ENCODE measurements at places on chromosomes 16 and 17.

- no peak for DNase-seq
Measured at GRCh38 chr16:11674818-11675560, 6.7 kb downstream of the SNN start.

DNA sequence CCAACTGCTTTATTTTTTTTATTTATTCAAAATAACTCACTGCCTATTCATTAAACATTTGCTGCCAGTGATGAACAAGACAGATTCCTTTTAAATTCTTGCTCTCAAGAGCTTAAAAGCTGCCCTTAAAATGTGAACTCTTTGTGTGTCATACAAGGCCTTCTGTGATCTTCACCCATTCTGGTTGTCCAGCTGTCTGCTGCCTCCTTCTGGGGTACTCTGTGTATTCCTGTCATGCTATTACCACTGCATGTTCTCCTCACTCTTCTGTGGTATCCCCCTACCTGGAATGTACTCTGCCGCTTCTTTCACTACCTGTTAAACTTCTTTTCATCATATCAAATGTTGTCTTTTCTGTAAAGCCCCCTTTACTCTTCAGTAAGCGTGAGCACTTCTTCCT lies 165.8 kb downstream of the CHD9 start:
- no peak for DNase-seq

- no peak for DNase-seq
Measured at GRCh38 chr16:67965668-67966548, 2.5 kb downstream of the SLC12A4 start.

DNA sequence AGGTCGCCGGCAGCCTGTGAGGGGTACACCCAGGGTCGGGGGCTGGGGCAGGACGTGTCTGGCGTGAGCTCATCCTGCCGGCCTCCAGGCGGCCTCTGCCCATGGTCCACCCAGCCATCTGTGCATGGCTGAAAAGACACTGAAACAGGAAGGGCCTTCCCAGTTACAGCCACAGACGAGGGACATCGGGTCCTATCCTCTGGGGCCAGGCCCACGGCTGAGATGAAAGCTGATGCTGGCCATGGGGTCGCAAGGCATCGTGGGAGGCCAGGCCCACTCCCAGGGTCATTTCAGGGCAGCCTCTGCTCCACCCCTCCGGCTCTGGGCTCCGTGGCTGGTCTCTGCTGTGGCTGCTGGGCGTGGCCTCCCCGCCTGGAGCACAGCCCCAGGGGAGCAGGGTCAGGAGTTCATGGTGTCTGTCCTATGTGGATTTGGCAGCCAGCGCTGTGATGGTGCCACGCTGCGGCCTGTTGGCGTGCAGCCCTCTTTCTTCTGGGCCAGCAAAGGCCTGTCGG lies 16.6 kb upstream of the ATP6V0C start:
- DNase-seq: no peak

GRCh38 chr17:7644775-7645174 lies 6.0 kb upstream of the ATP1B2 start:
- DNase-seq: no peak

GRCh38 chr16:21638573-21638975 lies 13.8 kb downstream of the IGSF6 start:
- DNase-seq: no peak

DNA sequence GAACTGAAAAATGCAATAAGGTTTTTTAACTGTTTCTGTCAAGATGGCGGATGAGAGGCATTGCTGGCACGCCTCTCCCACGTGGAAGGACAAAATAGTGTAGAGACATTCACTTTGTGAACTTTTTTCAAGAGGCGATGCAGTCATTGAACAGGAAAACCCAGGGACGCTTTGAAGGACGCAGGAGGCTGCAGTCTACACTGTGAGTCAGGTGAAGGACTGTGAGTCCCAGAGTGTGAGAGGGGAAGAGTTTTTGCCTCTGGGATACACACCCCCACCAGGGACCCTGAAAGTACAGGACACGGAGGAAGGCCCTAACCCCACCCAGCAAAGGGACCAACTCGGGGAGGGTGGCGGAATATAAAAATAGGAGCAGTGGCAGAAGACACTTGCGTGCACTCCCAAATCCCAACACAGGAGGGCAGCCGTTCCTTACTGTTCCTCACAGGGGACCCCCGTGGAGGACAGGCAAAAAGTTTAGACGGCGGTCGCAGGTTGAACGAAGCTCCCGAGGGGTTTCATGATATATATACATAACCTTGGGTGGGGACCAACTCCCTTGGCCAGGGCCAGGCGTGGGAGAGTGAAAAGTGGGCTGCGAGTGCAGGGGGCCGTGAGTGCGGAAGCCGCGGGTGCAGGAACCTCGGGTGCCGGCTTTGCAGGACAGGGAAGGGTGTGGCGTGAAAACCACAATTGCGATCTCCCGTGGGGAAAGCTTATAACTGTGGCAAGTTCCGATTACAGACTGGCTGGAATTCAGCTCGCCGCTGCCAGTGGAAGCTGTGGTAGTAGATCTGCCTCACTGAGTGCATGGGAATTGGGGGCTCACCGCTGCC lies 82.0 kb upstream of the ALOX12 start:
- peak; percentile 75 for DNase-seq

GRCh38 chr16:57409870-57410587 lies 5.5 kb downstream of the CCL17 start:
- DNase-seq: no peak

DNA sequence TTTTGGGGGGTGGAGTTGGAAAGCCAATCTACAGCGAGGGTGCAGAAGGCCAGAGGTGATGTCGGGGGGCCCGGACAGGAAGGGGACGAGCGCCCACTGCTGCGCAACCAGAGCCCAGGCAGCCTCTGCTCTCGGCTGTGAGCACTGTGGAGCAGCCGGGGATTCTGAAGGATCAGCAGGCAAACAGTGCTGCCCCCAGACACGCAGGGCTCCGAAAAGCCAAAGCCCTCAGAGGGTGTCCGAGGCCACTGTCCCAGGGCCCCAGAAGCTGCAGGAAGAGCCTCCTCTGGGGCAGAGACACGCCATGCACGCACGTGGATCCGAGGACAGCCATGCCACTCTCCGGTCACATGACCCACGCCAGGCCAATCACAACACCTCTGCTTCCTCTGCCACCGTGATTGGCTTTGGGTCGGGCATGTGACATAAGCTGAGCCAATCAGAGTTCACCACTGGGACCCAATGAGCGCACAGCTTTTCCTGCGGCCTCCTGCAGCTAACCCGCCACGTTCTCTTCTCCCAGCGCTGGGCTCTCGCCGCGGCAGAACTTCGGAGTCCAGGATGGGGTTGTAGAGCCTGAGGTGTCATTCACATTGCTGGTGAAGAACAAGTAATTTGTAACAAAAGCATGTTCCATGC lies 40.7 kb downstream of the ACTG1 start:
- no peak for DNase-seq

- no peak for DNase-seq
Measured at GRCh38 chr17:2084036-2084765, 29.3 kb downstream of the HIC1 start.

DNA sequence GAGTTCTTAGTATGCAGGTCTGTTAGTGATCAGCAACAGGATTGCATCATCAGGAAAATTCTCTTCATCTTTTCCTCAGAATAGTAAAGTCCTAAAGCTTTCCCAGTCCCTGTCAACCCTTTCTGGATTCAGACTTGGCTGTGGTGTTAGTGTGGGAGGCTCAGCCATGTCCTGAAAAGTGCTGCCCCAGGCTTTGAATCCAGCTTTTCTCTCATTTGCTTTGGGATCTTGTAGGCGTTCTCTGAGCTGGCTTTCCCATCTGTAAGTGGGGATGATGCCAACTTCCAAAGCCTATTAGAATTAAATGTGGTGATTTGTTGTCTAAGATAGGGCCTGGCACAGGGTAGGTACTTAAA lies 3.0 kb downstream of the ALKBH5 start:
- DNase-seq: no peak

GRCh38 chr17:14298221-14298946 lies 2.5 kb upstream of the HS3ST3B1 start:
- no peak for DNase-seq

GRCh38 chr17:9266697-9267117 lies 245.4 kb downstream of the NTN1 start:
- no peak for DNase-seq

DNA sequence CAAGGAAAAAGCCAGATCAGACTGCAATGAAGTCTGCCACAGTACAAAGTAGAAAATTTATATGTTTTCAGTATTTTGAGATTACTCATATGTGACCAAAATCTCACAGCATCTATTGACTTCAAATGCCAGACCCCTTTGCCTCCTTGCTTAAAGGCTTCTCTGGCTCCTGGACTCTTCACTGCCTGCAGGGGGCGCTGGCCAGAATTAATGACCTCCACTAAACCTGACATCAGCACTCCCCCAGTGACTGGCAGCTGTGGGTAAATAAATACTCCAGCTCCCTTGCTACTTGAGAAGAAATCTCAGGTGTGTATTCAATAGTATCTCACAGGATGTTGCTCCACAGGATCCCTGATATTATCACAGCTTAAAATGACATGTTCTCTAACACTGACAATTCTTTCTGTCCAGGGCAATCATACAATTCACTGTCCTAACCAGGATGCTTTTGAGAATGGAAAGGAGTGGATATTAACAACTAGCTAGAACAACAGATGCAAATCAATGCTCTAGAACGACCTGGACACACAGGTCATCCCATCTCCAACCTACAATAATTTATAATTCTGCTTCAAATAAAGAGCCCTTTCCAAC lies 4.0 kb downstream of the BECN1 start:
- DNase-seq: peak; percentile 56

DNA sequence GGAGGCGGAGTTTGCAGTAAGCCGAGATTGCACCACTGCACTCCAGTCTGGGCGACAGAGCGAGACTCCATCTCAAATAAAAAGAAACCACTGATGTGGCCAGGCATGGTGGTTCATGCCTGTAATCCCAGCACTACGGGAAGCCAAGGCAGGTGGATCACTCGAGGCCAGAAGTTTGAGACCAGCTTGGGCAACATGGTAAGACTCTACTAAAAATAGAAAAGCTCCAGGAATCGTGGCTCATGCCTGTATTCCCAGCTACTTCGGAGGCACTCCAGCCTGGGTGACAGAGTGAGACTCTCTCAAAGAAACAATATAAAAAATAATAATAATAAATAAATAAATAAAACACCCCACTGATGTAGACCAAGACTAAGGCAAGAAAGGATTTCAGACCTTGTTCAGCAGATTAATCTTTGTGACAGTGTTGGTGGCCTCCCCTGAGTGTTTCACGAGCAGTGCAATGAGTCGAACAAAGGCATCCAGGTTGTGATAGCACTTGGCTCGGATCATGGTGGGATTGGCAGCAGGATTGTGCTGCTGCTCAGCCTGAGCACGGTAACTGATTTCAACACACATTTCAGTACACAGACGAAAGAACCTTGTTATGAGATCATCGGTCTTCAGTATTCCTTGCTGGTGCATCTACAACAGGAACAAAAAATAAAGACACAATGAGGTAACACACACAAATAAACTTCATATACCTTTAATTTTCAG lies 18.6 kb downstream of the SETD6 start:
- no peak for DNase-seq

DNA sequence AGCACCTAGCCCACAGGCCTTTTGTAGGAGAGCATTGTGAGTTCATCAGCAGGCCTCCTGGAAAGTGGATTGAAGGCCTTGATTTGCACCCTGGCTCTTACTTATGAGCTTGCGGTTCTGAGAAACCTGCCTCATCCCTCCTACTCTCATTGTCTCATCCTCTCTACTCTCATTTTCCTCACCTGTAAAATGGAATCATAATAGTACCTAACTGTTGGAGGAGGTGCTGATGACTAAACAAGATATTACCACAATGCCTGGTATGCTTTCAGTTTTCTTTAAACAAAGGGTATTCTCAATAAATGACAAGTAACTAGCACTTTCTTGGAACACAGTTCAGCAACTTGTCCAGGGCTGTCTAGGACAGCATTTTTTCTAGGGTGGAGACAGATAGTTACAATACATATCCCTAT lies 243.1 kb upstream of the MAF start:
- DNase-seq: no peak

DNA sequence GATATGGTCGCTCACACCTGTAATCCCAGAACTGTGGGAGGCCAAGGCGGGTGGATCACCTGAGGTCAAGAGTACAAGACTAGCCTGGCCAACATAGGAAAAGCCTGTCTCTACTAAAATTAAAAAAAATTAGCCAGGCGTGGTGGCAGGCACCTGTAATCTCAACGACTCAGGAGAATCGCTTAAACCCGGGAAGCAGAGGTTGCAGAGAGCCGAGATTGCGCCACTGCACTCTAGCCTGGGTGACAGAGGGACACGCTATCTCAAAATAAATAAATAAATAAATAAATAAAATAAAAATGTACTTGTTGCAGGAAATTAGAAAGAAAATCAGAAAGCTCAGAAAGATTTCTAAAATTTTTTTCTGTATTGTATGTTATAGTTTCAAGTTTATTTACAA lies 113.9 kb downstream of the LITAF start:
- no peak for DNase-seq

- no peak for DNase-seq
Measured at GRCh38 chr16:70678898-70679670, 6.8 kb downstream of the MTSS2 start.

- no peak for DNase-seq
Measured at GRCh38 chr16:84283314-84284153, 11.1 kb upstream of the WFDC1 start.

GRCh38 chr17:6350806-6351205 lies 84.1 kb downstream of the AIPL1 start:
- no peak for DNase-seq

DNA sequence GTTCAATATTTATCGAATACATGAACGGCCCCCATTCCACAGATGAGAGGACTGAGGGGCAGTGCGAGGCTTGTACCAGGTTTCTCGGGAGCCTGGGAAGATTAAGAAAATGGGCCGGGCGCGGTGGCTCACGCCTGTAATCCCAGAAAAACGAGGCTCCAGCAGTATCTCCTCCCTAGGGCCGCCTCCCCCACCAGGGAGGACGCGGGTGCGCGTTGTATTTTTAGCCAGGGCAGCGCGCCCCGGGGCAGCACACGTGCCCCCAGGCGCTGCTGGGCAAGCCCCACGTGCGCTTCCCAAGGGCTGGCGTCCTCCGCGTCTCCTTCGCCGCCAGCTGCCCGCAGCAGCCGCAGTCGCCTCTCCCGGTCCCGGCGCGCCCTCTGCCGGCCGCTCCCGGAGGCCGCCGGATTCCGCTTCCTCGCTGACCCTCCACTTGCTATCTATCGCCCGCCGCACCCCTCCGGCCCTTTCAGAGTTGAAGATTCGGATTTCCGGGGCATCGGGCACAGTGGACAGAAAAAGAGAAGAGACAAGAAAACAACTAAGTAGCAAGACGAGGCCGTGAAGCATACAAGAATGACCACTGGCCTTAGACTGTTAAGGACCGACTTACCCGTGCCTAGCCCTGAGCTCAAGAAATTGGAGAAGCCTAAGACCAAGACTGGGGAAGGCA lies 1.9 kb upstream of the YBX2 start:
- DNase-seq: peak; percentile 59

DNA sequence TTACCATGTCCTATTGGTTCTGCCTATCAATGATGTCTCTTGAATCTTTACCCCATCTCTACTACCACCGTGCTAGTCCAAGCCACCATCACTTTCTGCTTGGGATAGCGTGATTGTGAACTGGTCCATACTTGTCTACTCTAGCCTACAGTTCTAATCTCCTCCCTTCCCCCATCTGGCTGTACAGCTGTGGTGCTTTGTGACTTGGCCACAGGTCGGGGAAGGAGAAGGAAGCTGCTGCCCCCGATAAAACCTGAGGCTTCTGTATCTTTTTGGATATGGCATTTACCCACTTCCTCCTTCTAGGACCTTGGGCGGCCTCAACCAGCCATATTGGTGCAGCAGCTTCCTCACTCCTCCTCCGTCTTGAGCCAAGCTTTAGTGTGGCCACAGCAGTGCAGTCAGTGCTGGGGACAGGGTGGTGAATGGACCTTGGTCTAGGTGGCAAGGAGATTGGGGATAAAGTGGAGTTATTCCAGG lies 314 bp upstream of the ITGA2B start:
- DNase-seq: no peak
